RPMI7951 (cell line): ENCODE measurements at places on chromosomes 3 and 15. TPM values are rescaled to one million over a fixed set of nuclear protein-coding genes. Genes with fewer than 3 reads are reported as not detected.

DNA sequence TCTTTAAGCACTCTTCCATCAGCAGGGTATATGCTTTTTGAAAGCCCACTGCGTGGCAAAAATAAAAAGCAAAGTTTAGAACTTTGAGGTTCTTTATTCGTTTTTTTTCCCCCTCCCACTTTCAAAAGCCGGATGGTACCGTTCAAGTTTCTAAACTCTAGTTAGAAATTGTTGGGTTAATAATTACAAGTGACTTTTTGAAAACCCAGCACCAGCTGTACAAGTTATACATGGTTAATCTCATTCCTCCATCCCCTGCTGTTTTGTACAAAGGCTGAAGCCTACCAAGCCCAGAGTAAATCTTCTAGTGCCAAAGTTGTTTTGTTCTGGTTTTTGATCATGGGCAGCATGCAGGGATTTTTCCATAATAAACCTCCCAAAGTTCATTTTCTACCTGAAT is 48.6 kb downstream of the WDR72 start:
- no peak for DNase-seq

DNA sequence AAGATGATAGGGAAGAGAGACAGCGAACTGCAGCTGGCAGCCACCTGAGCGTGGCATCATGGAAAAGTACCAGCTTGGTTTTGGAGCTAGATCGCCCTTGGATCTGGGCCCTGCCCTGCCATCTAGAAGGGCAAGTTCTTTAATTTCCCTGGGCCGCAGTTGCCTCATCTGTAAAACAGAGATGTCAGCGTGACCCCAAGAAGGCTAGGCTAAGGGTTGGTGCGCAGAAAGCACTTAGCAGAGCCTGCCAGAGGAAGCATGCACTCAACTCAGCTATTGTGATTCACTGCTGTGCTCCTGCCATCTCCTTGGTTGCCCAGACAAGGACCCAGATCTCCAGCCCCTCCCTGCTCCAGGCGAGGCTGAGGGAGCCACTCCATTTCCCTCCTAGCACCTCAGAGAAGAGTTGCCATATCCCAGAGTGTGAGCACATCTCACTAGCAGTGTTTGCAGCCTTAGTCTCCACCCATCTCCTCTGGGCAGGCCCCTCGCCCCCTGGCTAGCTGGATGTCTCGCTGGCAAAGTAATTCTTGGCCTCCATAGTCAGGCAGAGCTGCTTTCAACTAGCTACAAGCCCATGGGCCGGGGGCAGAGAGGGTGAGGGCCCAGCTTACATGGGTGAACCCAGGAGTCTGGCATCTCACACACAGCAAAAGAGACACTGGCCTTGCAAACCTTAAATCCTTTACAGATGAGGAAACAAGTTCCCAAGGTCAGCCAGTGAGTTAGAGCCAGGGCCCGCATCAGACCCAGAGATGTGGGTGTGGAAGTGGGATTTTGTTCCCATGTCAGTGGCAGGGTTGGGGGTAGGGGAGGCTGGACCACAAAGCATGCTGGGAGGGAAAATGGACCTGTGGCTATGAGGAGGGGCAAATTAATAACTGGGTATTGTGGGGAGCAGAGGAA is 280.7 kb upstream of the TLE3 start:
- DNase-seq: no peak

DNA sequence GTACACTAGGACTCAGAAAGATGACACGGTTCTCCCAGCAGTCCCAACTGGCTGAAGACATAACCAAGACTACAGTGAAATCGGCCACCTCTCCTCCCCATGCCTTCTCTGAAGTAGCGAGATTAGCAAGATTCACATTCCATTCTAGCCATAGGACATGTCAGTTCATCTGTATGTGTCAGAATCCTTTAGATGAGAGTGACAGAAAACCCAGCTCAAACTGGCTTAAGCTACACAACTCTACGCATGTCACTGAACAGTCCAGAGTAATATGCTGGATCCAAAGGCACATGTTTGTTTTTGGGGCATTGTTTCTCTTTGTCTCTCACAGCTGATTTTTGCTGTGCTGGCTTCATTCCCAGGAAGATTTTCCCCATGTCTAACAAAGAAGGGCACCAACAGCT is 75.8 kb downstream of the RARB start:
- no peak for DNase-seq

GRCh38 chr3:129594409-129594808 is 12.1 kb downstream of the PLXND1 start:
- no peak for DNase-seq

GRCh38 chr3:195105389-195105788 is 165.6 kb downstream of the XXYLT1 start:
- no peak for DNase-seq

- DNase-seq: no peak
Measured at GRCh38 chr3:10085738-10086137, 22.3 kb downstream of the FANCD2OS start.

DNA sequence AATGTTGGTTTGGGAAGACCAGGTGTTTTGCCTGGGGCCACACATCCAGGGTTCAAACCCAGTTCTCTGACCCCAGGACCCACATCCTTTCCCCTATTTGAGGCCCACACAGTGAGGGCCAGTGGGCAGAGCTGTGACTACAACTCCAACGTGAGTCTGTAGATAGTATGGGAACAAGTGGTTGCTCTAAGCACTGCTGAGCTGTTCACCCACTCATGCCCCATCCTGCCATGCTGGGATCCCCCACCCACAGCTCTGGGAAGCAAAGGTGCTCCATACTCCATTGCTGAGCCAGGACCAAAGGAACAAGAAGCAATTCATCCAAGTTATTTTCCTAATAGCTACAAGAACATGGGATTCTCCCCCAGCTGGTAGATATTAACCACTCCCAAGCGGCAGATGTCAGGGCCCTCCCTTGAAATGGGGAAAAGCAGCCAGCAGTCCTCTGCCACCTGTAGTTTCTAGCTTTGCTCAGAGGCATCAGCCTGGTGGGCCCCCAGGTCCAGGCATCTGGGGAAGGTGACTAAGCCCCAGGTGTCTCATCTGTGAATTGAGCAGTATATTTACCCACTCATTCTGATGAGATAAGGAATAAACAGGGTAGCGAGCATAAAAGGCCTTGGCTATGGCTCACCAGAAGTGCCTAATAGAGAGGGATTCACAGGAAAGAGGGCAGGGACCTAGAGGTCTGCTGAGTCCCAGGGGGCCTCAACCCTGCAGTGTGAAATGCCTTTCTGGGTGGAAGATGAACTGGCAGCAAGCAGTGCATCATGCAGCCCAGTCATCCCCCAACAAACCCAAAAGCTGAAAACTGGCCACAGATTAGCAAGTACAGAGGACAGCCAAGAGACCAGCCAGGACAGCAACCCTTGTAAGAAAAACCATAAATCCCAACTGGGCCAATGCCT is 33.4 kb downstream of the POC1A start:
- peak; percentile 21 for DNase-seq

GRCh38 chr3:37739579-37740290 is 121.9 kb upstream of the CTDSPL start:
- no peak for DNase-seq

The POLQ gene
- total RNA-seq: 9.9 and 10.9 TPM in 2 replicates
